ENCODE measurements at places on chromosomes 1 and 21.
A peak's percentile ranks its signal among the peaks of the same experiment; 100 is the strongest.

DNA sequence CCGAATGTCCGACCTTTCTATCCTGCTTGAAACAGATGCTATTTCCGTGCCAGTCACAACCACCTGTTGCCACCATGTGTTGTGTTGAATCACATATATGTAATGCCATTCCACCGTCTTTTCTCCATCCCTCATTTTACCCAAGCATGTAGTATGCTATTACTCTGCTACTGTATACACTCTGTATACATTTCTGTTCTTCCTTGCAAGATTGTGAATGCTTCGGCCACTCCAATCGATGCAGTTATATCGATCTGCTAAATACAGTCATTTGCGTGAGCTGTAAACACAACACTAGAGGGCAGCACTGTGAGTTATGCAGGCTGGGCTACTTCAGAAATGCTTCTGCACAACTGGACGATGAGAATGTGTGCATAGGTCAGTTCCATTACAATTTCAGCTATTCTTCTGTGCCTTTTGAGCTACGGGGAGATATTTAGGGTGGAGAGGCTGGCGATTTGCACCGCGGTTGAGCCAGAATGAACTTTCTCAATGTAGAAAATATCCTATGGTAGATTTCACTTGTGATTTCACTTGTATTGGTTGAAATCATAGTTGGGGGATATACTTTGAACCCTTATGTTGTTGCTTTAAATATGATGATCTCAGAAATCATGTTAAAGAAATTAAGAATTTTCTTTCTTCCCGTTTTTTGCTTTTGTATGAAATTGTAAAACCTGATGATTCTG, 289.8 kb downstream of the NTNG1 start:
- peak; percentile 37 for DNase-seq

DNA sequence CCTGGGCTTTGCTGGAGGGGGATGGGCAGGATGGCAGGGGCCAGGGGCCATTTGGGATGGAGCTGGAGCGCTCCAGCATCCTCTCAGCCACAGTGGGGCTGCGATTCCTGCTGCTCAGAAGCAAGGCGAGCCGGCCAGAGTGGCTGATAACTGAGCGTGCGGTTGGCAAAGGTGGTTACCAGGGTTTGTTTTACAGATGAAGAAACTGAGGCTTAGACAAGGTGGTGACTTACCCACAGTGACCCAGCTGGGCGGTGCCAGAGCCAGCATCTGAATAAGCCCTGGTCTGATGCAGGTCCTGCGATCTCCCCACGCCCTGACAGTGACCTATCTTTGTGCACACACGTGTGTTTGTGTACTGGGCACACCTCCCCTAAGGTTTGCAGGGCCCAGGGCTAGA, 5.9 kb upstream of the PRXL2B start:
- DNase-seq, result no peak

DNA sequence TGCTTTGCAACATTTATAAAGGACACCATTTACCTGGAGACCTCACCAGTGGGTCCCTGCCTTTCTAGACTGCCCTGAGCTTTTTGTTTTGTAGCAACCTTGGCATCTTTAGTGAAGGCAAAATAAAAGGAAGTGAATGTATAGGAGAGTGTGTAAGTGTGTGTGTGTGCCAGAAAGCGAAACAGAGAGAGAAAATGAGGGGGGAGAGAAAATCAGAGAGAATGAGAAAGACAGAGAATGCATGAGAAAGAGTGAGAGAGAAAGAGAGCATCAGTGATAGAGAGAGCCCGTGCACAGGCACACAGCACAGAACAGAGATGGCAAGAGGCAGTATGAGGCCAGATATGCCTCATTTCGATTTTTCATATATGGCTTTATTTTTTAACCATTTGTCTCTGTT, 57.5 kb downstream of the HSD3B1 start:
- no peak for DNase-seq

GRCh38 chr1:159961636-159962035, 7.6 kb upstream of the SLAMF9 start:
- no peak for DNase-seq

GRCh38 chr1:90823686-90824085, 106.6 kb upstream of the BARHL2 start:
- DNase-seq, result no peak

GRCh38 chr1:207349979-207350378, 28.5 kb downstream of the CD55 start:
- no peak for DNase-seq

GRCh38 chr1:26537951-26538352, 8.4 kb downstream of the RPS6KA1 start:
- no peak for DNase-seq

- no peak for DNase-seq
These were observed 511.9 kb upstream of the ZRANB2 start for GRCh38 chr1:71592646-71593274.

- no peak for DNase-seq
These were observed 1.0 kb downstream of the GALNT2 start for GRCh38 chr1:230067871-230068620.

DNA sequence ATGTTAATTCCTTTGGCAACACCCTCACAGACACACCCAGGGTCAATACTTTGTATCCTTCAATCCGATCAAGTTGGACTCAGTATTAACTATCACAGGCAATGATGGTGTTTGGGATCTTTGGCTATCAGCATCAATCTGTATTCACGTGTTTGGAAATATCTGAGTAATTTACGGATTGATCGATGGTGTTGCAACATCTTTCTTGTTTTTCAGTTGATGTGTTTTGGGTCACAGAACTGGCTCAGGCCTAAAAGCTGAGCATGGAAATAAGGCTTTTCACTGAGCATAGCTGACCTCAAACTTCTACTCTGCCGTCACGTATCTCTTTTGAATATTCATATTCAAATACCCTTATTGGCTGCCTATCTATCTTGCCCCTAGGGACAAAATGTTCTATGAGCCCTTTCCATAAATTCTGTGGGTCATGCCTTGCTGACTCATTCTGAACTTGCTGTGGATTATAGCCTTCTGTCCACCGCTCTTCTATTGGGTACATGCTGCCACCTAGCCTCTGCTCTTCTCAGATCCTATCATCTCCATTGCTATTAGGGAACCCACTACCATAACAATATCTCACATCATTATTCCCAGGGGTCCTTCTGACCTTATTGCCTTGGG, 156.0 kb downstream of the PDE4B start:
- DNase-seq, result no peak

DNA sequence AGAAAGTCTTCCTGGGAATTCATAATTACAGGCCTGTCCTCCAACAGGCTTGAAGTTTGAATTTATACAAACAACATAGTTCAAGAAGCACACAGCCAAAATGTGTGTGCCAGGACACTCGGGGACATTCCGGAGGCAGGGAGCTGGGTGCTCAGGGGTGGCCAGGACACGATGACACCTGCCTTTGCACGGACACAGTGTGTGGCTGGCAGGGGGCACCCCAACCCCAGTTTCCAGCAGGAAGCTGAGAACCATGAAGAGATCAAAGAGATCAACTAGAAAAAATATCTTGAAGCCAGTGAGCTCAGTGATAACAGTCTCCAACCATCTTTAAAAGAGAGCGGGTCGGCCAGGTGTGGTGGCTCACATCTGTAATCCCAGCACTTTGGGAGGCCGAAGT, 32.5 kb upstream of the TRAPPC10 start:
- no peak for DNase-seq

DNA sequence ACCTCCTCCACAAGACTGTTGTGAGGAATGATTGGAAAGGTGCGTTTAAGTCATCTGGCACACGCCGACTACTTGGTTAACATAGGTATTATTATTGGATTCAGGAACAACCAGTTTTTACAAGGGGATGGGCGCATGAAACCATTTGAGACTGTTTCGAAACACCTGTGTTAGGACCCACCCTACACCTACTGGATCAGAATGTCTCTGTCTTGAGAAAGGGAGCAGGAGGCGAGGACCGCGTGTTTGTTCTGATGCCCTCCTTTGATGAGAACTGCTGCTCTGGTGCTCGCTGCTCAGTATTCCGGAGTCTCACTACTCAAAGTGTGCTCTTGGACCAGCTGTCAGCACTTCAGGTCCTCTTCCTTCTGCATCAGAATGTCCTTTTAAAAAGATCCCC, 7.3 kb downstream of the H6PD start:
- DNase-seq, result no peak

DNA sequence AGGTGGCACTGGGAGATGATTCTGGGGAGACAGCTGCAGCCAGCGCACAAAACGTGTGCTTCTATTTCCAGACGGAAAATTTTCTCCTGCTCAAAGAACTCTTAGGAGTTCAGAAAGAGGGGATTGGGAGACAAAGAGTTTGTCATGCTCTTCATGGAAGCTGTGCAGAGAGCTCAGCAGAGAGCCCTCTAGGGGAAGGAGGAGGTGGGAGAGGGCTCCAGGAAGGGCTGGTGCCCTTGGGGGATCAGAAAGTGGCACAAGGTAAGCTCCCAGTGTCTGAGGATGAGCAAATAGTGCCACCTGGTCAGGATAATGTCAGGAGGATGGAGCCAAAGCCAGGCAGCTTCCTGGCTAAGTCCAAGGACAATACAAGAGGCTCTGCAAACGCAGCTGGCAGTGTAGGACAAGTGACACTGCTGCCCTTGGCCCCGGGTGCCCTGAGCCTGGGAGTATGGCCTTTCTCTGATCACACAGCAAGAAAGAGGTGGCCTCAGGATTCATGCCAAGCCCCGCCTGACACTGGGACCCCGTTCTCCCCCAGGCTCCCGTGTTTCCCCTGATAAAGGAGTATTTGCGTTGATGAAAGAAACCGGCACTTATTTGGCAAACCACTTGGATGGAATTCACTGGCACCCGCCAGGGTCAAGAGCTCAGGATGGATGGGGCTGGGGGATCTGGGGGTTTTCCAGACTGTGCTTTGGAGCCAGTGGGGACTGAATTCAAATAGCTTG, 254.0 kb downstream of the PTPRU start:
- no peak for DNase-seq

DNA sequence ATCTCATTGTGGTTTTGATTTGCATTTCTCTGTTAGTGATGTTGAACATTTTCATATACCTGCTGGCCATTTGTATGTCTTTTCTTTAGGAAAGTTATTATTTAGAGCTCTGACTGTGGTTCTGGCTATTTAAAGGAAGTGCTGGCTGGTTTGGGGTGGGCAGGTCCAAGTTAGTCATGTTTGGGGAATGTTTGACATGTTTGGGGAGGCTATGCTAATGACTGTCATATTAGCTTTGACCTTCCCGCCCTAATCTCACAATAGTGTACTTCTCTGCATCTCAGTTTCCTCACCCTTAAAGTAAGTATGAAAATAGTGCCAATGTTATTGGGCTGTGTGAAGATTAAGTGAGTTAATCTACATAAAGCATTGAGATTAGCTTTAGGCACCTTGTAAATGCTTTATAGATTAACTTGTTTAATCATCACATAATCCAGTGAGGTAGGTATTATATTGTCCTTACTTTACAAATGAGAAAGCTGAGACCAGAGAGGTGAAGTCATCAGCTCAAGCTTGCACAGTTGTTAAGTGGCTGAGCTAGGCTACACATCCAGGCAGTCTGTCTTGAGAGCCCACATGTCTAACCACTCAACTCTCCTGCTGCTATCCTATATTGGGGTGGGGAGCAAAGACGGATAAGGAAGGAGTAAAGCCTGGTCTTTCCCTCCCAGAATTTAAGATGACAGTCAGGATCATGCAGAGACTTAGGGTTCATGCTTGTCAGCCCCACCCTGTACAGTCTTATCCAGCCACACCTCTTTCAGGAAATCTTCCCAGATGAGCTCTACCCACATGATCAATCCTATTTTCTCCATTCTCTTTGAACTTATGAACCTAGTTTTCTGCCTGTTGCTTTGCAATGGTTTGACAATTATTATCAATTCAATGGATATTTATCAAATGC, 22.8 kb upstream of the CRNN start:
- DNase-seq, result no peak

GRCh38 chr1:76562292-76562691, 305.0 kb upstream of the ST6GALNAC5 start:
- no peak for DNase-seq

- DNase-seq, result no peak
These were observed 16.2 kb downstream of the LAPTM5 start for GRCh38 chr1:30741239-30741894.

GRCh38 chr1:19612530-19612929, 31.6 kb upstream of the NBL1 start:
- DNase-seq, result no peak

DNA sequence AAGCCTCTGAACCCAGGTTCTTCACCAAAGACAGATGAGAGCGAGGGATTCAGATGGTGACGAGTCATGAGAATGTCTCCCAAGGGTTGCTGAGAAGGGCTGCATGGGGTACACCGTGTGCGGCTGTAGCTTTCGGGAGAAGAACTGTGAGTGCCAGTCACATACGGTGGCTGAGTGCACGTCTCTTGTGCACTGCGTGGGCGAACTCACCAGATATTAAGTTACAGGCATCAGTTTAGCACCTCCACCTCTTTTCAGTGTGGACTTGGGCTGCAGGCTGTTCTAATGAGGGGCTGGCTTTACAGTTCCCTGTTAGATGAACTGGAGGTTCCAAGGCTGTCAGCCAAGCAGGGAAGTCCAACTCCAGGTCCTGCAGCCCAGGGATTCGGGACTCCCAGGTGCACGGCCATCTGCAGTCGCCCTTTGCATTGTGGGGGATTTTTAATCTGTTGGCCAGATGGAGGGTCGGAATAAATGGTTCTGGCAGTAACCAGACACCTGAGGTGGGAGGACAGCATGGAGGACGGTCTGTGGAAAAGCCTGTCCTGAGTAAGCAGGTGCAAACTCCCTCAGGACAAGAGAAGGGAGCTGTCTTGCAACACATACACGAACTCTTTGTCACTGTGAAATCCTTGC, 26.5 kb upstream of the AVPR1B start:
- no peak for DNase-seq

All from NCI-H748 treated with DMSO at 0.1 percent for 48 hours (cell line).